ENCODE measurements at places on chromosomes 5 and 9.

DNA sequence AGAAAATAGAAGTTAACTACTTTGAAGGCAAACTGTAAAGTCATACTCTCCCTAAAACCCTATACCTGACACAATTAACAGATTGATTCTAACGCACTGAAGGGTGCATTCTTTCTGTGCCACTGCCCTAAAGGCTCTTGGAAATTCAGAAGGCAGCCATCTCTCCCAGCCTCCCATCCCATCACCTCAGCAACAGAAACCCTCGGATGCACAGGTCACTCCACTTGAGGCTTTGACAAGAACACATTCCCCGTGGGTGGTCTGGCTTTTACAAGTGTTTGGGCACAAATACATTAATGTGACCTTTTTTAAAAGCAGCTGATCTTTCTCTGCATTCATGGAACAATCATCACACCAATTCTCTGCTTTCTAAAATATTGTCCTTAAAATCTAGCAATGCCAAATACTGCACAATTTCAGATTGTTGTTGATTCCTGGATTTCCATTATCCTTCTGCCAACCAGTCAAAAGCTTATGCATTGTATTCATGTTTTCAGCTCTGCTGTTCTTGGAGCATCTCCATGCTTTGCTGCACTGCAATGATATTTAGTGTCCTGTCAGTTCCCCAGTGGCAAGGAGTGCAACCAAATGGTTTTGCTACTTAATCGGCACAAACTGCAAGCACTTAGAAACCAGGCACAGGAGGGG, 175.6 kb downstream of the TMEM161B start:
- DNase-seq, result no peak

DNA sequence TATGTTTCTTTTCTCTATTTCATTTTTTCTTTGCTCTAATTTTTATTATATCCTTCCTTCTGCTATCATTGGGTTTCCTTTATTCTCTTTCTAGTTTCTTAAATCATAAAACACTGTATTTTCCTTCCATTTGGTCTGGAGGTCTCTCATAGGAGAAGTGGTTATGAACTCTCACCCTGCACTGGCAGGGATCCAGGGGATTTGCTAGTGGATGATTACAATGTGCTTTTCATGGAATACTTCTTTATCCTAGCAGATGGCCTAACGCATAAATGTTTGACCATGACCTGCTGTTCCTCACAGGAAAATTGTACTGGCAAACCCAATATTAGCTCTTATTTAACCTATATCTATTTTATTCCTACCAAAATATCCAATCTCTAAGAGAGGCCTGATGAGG, 31.5 kb upstream of the SGCD start:
- DNase-seq, result no peak

GRCh38 chr5:135343413-135343812, 55.6 kb downstream of the MACROH2A1 start:
- DNase-seq, result no peak

DNA sequence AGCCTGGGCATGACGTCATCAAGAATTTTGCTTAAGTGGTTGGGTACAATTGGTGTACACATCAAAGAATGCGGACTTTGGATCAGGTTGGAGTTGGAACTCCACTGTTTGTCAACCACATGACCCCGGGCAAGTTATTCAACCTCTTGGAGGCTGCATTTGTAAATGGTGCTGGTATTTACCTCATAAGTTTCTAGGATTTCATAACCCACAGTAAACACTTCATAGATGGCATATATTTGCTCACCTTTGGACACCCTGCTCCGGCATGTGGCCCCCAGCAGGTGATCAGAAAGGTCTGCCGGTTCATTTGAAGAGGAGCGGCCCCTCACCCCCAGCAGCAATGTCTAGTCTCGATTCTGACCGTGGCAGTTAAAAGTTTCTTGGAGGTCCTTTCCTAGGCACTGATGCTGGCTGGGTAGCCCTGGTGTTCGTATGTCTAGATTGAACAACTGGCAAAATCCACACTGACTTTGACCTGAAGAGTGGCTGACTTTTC, 60.6 kb downstream of the IL6ST start:
- no peak for DNase-seq

GRCh38 chr5:132224716-132225115, 2.9 kb downstream of the P4HA2 start:
- no peak for DNase-seq

DNA sequence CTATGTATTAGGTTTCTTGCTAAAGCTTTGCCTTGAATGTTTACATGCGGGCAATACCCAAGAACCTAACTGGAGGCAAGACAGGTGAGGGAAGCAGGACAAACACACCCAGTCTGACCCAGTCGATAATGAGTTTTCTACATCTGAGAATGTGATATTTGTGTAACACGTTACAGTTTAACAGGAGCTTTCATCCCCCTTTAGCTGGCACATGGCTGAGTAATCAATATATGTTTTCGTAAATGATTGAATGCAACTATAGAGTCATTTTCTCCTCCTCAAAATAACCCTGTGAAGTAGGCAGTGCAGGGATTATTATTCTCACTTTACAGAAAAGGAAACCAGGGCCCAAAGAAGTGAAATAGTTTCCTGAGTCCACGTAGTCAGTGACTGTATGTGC, 84.7 kb upstream of the HTR4 start:
- no peak for DNase-seq

- DNase-seq, result no peak
These were observed 11.9 kb upstream of the DDX41 start for GRCh38 chr5:177528631-177529030.

GRCh38 chr5:140108093-140109017, 5.6 kb upstream of the PURA start:
- no peak for DNase-seq

GRCh38 chr5:143218517-143219170, 184.8 kb downstream of the NR3C1 start:
- DNase-seq, result no peak

DNA sequence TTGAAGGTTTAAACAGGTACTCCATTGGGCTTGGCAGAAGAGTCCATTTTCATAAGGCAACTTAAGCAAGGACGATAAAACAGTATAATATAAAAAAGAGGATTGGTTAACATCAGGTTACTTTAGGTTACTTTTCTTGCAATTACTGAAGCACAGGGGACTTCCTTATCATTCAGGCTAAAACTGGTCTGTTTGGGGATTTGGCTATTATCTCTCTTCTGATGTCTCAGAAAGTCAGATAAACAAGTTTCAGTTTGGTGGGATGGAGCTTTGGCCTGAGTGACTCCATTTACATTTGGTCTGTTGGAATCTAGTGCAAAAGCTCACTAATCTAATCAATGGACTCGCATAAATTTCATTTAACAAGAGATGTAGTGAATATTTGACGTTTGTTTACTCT, 8.0 kb downstream of the GAPT start:
- no peak for DNase-seq

DNA sequence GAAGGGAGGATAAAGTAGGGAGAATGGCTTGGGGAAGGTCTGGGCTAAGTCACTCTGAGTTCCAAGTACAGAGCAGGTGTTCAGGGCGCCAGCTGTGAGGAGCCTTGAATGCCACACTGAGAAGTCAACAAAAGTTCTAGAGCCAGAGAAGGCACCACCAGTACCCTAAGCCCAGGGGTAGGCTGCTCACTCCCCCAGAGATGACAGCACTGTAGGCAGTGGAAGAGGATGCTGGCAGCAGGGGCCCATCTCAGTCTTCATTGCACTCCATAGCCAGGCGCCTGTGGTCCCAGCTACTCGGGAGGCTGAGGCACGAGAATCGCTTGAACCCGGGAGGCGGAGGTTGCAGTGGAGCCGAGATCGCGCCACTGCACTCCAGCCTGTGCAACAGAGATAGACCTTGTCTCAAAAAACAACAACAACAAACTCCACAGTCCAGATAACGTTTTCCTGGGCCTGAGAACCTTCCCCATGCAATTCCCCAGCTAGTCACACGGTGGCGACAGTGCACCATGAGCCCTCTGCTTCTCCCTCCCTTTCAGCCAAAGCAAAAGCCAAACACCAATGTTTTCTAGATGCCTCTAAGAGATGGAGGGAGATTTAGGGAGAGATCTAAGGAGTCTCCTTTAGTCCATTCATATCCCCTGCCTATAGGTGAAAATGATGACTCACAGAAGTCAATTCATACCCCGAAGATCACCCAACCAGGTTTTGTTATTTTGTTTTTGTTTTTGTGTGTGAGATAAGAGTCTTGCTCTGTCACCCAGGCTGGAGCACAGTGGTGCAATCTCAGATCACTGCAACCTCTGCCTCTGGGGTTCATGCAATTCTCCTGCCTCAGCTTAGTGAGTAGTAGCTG, 19.8 kb upstream of the NSD1 start:
- DNase-seq, result peak; percentile 78

DNA sequence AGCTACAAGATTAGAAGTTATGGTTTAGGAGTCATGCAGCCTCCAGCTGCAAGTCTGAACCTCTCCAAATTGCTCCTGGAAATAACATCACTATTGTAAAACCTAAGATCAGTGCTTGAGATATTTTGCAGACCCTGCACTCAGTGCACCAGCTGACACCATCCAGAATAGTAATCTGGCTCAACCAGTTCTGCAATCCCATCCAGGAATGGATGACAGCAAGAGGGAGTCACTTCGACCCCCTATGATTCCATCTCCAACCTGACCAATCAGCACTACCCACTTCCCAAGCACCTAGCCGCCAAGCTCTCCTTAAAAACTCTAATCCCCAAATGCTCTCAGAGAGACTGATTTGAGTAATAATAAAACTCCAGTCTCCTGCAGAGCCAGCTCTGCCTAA, 37.9 kb upstream of the NR4A3 start:
- no peak for DNase-seq

- DNase-seq, result no peak
These were observed 49.7 kb downstream of the YIPF5 start for GRCh38 chr5:144120661-144121180.

DNA sequence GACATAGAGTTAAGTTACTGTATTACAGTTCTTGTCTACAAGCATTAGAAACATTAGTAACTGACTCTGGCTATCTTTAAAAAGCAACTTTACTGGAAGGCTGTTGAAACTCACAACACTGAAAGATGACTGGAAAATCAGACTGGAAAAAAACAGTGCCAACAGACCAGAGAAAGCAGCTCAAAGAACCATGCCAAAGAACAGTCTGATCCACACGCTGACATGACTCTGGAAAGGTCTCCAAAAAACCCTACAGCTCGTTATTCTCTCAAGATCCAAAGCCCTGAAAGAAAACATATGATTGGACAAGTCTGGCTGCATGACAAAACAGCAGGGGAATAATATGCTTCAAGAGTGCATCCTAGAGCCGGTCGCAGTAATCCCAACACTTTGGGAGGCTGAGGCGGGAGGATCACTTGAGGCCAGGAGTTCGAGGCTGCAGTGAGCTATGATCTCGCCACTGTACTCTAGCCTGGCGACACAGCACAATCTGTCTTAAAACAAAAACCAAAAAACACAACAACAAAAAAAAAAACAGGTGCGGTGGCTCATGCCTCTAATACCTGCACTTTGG, 5.6 kb downstream of the GOLPH3 start:
- DNase-seq, result no peak

DNA sequence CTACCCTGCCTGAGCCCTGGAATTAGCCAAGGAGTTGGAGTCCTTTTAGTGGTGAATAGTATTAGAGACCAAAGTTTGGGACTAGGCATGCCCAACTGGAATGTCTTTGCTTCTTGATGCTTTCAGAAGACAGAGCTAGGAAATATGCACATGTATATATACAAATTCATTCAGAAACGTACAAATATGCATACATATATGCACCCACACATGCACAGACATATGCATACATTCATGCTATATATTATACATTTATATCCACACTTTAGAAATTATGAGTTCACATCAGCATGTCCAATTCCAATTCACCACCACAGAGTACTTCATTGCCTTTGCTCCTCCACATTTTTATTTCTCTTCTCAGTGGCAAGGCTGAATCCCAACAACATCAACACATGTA, 398.3 kb upstream of the MPDZ start:
- DNase-seq, result no peak

DNA sequence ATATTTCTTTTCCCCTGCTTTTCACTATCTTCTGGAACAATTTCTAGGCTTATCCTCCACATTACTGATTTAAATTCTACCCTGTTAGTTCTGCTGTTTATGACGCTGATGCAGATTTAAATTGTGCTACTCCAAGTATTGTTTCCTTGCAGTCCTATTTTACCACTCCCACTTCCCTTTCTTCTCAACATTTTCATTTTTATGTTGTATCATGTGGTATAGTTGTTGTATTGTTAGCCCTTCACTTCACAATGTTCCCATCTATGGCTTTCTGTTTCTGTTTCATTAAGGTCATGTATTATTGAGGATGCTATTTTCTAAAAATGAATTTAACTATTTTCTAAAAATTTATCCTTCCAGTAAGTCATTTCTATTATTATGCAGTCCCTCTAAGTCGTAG, 254.4 kb downstream of the NDUFS4 start:
- no peak for DNase-seq

DNA sequence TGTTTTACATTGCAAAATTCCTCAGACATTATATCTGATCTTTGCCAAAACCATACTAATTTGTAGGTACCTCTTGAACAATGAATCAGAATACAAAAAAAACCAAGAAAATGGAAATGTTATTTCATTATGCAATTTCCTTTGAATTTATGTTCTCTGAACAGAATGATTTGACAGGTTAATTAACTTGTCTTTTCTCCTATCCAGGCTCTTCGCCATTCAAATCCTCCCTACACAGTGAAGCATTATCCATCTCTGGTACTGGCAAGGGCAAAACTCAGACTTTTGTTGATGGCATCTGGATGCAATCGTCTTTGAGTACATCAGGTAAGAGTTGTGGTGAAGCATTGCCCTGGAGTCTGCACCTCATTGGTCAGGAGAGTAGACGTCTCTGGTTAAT, 655.7 kb upstream of the ITGA1 start:
- no peak for DNase-seq

DNA sequence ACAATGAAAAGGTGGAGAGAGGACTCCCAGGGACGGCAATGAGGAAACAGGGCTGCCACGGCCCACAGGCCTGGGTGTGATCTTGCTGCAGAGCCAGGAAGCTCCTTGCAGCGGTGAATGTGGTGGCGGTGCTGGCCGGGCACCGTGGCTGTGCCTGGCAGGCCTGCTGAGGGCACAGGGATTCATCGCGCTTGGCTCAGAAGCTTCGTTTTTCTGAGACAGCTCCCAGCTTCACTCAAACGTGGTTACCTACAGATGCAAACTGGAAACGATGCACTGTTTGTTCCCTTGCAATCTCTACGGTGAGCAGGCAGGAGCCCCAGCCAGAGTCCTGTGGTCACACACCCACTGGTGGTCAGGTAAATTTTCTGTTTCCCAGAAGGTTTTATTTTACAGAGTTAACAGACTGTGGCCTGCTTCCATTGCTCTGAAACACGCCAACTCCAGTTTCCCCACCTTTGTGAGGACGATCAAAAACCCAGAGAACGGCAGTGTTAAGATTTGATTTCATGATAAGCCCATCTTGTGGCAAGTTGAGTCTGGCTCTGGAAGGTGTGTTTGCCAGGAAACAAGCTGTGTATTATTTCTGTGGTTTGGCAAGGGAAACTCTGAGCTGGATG, 183.9 kb downstream of the AUH start:
- no peak for DNase-seq

DNA sequence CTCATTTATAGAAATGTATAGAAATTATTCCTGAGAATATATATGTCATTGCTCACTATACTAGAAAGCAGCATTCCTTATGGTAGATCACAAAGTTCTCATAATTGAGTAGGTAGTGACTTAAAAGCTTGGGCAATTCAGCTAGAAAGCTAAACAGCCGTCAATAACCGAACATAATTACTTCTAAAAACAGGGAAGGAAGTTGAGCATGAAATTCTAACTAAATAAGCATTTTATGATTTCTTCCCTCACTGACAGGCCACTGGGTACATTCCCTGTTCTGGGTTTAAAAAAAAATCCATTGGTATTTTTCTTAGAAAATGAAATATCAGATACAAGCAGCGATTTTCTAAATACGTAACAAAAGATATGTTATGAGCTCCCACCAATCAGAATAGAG, 91.1 kb upstream of the DAB2 start:
- DNase-seq, result no peak

Data from CD4-positive, alpha-beta T cell treated with Interleukin-4 for 1 hour (primary cell).